Activated CD8-positive, alpha-beta memory T cell treated with anti-CD3 and anti-CD28 coated beads for 36 hours (primary cell): ENCODE measurements at places on chromosomes 7 and 10. TPM values are rescaled to one million over a fixed set of nuclear protein-coding genes. Genes with fewer than 3 reads are reported as not detected.

Gene C10orf67
- total RNA-seq, result 0.15 TPM

Gene CLCN1
- not detected for total RNA-seq

Gene CAV1
- 1.9 TPM for total RNA-seq

Gene TRIM50
- total RNA-seq, result not detected

Gene PRR15
- not detected for total RNA-seq

Gene PVRIG
- total RNA-seq, result 23.6 TPM

Gene CYP2C19
- total RNA-seq, result not detected

Gene BICC1
- total RNA-seq, result not detected

Gene AMPH
- not detected for total RNA-seq

Gene CCDC136
- total RNA-seq, result 10.0 TPM
